ENCODE measurements at places on chromosomes 12 and 14.

GRCh38 chr14:103206836-103207387, 83.7 kb downstream of the TNFAIP2 start:
- DNase-seq: no peak

DNA sequence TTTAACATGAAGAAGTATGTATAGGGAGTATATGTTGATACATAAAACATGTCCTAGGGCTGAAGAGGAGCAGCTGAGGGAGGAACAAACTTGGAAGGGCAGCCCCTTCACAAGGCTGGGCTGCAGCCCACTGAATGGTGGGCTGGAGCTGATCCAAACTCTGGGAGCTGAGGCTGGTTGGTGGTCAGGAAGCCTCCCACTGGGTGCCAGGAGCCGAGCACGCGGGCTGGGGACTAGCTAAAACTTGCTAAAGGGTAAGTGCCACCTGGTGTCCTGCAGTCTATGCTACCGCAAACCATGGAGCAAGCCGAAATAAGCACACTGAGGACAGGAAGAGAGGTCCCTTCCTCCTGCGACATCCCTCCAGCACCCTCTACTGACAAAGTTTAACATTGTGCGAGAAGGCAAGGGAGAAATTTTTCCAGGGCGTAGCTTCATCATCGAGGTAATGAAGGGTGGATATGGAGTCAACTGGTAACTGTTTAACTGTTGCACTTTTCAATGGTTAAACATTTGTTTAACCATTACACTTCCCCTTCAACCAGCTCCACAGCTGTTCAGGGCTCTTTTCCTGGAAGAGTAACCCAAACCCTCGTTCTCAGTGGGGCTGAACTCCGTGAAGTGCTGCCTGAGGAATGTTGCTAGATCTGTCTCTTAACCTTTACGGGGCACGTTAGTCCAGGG, 42.2 kb downstream of the EGLN3 start:
- no peak for DNase-seq

GRCh38 chr14:63394841-63395240, 76.1 kb upstream of the GPHB5 start:
- DNase-seq: no peak

- DNase-seq: no peak
Observed at GRCh38 chr14:71031000-71031399, 123.7 kb downstream of the PCNX1 start.

DNA sequence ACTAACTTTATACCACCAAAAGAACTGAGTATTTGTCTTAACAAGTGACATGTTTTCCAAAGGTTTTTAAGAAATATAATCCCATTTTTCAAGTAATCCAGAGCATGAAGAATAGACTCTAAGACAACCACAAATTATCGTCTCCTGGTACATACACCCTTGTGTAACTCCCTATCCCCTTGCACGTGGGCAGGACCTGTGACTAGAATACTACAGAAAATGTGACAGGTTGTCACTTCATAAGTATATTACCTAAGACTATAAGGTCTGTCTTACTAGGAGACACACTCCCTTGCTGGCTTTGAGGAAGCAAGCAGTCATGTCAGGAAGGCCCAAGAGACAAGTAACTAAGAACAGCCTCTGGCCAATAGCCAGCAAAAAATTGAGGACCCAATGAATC, 8.3 kb upstream of the TTC5 start:
- DNase-seq: no peak

- no peak for DNase-seq
Observed at GRCh38 chr12:115758877-115759620, 518.4 kb downstream of the MED13L start.

DNA sequence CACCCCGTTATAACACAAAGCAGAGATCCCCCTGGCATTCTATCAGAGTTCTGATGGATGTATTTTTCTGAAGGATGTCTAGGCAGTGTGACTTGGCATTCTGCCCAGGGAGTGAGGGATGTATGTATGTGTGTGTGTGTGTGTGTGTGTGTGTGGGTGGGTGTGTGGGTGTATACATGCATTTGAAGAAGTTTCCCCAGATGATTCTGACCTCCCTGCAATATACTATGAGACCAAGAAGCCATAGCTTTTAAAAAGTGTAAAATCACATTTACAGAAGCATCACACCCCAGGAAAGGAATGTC, 59.7 kb upstream of the NAP1L1 start:
- peak; percentile 35 for DNase-seq

- DNase-seq: no peak
Observed at GRCh38 chr14:51228890-51229289, 11.2 kb upstream of the TMX1 start.

GRCh38 chr12:119006746-119007145, 25.4 kb downstream of the SRRM4 start:
- no peak for DNase-seq

DNA sequence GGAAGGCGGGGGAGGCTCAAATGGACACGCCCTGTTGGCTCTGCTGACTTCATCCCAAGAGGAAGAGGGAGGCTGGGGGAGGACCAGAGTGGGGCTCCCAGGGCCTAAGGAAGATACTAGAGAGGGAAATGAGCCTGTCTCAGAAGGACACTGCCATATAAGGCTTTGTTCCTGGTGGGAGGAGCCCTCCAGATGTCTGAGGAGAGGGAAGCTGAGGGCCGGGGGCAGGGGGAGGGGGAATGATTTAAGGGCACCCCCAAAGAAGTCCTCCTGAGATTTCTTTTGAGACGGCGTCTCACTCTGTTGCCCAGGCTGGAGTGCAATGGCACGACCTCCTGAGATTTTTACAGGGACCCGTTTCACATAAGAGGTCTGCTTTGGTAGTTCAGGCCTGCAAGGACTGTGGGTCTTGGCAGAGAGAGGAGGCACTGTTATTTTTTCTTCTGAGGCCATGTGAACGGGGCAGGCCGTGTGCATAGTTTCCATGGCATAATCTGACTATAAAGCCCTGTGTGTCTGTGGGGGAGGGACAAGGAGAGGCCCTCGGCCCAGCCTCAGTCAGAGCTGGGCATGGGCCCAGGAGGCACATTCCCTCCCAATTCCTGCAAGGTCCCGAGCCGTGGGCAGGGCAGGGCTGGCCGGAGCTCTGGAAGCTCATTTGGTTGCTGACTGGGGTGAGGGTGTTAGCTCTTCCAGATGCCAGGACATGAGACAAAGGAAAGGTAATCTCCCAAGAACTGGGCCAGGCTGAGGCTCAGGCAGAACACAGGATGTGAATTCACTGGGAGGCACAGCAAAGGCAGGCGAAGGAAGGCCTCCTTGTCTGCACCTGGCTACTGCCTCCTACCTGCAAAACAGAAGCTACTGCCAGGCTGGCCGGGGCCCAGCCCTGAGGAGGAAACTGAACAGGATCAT, 22.2 kb upstream of the PLEKHG3 start:
- no peak for DNase-seq

DNA sequence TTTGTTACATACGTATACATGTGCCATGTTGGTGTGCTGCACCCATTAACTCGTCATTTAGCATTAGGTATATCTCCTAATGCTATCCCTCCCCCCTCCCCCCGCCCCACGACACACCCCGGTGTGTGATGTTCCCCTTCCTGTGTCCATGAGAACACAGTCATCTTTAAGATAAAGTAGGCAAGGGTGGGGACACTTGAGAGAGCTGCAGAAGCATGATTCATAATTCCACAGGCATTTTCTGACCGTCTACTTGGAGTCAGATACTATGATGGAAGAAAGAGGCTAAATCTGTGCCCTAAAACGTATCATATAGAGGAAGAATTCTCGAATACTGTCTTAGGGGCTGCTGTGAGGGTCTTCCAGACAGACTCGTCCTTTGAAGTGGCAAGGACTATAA, 145.9 kb upstream of the VASH1 start:
- no peak for DNase-seq

GRCh38 chr14:103185051-103186029, 62.1 kb downstream of the TNFAIP2 start:
- DNase-seq: no peak

DNA sequence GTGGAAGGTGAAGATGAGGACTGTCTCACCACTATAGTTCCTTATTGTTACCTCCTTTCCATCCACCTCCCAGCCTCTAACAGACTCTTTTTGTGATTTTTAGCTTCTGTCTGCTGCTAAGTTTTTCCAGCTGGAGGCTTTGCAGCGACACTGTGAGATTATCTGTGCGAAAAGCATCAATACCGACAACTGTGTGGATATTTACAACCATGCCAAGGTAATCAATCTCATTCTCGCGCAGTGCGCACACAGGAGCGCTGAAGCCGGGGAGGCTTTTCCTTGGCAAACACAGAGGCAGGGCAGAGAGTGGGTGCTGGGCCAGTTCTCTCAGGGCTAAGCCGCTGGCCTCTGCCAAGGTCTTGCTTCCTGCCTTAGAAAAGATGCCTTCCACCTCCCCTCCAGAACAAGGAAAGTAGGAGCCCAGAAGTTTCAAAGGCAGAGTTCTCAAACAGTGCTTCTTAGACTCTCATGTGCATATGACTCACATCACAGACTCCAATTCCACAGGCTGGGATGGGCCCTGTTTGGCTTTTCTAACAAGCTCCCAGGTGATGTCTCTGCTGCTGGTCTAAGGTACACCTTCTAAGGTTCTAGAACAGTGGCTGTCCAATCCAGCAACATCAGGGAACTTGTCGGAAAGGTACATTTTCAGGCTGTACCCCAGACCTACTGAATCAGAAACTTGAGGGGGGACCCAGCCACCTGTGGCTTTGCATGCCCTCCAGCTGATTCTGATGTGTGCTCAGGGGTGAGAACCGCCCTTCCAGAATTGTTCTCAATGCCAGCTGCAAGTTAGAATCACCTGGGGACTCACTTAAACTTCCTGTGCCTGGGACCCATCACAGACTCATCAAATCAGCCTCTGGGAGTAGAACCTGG, 33.8 kb upstream of the PWP1 start:
- DNase-seq: no peak

DNA sequence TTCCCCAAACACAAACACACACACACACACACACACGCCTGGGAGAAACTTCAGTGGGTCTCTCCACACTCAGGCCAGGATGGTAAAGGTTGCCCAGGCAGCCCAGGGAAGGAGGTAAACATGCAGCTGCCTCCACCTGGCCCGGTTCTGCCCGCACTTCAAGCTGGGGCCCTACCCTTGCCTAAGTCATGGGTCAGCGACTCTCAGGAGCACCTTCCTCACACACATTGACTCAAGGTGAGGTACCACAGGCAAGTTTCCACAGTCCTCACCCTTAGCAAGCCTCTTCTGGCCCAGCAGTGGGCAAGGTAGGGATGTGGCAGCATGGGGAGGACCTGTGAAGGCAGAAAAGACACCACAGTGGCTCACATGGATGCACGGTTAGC, 14.1 kb upstream of the FAIM2 start:
- DNase-seq: no peak

GRCh38 chr14:24978862-24979724, 70.9 kb downstream of the STXBP6 start:
- no peak for DNase-seq

GRCh38 chr12:43988838-43989560, 153.1 kb downstream of the TMEM117 start:
- no peak for DNase-seq

- DNase-seq: no peak
Observed at GRCh38 chr14:89912667-89913211, 41.8 kb downstream of the EFCAB11 start.

- DNase-seq: no peak
Observed at GRCh38 chr12:119802472-119802871, 74.6 kb downstream of the CIT start.

DNA sequence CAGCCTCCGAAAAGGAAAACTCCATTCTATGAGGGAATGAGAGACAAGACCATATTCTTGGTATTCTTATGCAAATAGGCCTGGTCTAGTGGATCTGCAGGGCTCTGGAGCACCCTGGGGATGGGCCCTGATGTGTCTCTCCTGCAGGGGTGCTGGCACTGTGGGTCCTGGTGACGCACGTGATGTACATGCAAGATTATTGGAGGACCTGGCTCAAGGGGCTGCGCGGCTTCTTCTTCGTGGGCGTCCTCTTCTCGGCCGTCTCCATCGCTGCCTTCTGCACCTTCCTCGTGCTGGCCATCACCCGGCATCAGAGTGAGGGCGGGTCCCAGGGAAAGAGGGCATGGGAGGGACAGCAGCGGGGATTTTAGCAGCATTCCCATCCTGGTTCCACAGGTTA, 5.8 kb downstream of the SLC48A1 start:
- no peak for DNase-seq

DNA sequence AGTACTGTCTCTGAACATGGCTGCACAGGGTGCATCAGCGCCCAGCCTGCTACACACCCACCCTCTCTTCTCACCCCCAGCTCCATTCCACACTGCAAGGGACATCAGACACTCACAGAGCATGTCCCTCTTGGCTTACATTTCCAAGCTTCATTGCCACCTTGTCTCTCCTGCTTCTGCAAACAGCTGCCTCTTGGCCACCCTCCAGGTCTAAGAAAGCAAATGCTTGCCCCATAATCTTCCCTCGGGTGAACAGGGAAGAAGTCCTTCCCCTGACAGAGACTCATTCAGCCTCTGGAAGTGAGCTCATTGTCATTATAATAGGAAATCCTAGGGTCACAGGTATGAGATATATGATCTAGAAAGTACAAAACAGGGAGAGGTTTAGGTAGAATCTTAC, 505.2 kb downstream of the RMST start:
- no peak for DNase-seq

DNA sequence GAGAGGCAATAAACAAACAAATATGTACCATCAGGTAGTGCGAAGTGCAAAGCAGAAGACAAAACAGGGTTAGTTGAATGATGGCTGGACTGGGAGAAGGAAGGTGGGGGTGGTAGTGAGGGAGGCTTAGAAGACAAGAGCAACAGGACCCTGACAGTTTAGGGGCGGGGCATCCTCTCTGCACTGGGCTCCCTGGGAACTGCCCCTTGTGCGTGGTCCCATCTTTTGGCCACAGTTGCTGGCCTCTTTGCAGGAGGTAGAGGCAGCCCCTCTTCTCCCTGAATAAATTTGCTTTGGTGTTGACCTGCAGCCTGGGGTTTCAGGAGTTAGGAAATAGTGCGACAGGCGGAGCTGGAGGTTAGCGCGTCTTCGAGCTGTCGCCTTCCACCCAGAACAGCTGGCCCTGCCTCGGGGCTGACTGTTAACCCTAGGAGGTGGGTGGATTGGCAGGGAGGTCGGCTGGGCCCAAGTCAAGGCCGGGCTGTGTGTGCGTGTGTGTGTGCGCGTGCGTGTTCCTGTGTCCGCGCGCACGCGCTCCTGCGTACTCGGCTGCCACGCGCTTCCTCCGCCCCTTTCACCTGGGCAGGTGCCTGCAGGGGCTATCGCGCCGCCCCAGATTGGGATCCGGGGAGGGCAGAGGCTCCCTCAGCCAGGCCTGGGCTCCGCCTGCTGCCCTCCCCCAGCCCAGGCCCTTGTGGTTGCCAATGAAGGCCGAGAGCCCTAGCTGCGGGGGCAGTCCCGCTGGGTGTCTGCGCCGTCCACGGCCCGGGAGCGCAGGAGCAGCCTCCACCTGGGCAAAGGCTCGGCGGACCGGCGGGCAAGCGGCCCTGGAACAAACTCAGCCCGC, 180.8 kb downstream of the ADCK1 start:
- no peak for DNase-seq

All from stimulated activated CD4-positive, alpha-beta T cell treated with anti-CD3 and anti-CD28 coated beads, Interleukin-4, amount 100 ng/mL, for 24 hours (primary cell).